ENCODE measurements at places on chromosomes 6 and 20. TPM values are rescaled to one million over a fixed set of nuclear protein-coding genes. Genes with fewer than 3 reads are reported as not detected.

C4A gene
- 5.1 TPM for total RNA-seq

GCNT2 gene
- total RNA-seq = 0.19 TPM

RNF5 gene
- total RNA-seq = 41.0 TPM

CYP39A1 gene
- under 0.01 TPM for total RNA-seq

TMEM242 gene
- total RNA-seq = 7.3 TPM

PROKR2 gene
- not detected for total RNA-seq

PBOV1 gene
- not detected for total RNA-seq

ABHD12 gene
- total RNA-seq = 58.9 TPM

ESR1 gene
- 1.1 TPM for total RNA-seq

IP6K3 gene
- under 0.01 TPM for total RNA-seq

MAS1L gene
- not detected for total RNA-seq

PARD6B gene
- 1.7 TPM for total RNA-seq

LTA gene
- total RNA-seq = not detected

TMC2 gene
- total RNA-seq = not detected

MMP24 gene
- total RNA-seq = 0.56 TPM

BMP2 gene
- total RNA-seq = 4.8 TPM

NKX2-2 gene
- not detected for total RNA-seq

INSM1 gene
- not detected for total RNA-seq

PHACTR3 gene
- total RNA-seq = not detected

KIAA0408 gene
- total RNA-seq = 0.38 TPM

CD24 gene
- 12.3 TPM for total RNA-seq

CD93 gene
- 2.8 TPM for total RNA-seq

PDSS2 gene
- 13.0 TPM for total RNA-seq

NT5DC1 gene
- total RNA-seq = 12.1 TPM

BPIFB1 gene
- total RNA-seq = not detected

CCN6 gene
- not detected for total RNA-seq
